ENCODE measurements at places on chromosomes 7 and 10.

DNA sequence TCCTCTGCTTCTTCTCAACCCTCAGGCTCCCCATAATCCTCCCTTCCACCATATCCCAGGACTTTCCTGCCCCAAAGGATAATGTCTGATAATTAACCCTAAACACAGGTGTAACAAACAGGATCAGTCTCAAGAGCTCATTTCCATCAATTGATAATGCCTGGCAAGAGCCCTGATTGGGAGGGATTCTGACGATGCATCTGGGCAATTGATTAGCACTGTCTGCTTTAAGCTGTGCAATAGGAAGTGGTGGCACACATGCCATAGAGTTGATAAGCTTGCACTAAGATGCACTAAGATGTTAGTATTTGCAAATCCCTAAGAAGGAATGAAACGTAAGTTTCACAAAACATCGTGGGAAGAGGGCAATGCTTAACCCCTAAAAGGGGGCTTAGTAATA, 27.4 kb upstream of the EGR2 start:
- peak; percentile 51 for DNase-seq

GRCh38 chr10:101467286-101467770, 113.4 kb downstream of the BTRC start:
- peak; percentile 91 for DNase-seq

- DNase-seq = no peak
These were observed 19.7 kb downstream of the RPS24 start for GRCh38 chr10:78053211-78053868.

DNA sequence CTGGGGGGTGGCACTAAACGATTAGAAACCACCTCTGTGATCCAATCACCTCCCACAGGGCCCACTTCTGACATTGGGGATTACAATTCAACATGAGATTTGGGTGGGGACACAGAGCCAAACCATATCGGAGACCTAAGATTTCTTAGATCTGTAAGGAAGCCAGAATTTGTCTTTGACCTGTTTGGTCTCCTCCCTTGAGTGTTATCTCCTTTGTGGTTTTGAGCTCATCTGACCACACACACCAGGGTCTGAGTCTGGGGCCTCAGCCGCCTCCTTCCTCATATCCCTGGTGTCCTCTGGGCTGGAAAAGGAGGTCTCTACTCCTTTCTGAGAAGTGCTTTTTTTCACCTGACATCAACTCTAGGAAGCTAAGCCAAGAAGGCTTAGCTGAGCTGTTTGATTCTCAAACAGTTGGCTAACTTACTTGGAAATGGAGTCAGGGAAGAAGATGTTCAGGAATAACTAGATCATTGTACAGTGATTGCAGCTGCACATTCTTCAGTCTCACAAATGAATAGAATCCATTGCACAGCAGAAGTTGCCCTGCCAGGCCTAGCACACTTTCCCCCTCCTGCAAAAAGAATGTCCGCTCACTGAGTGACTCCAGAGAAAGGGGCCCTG, 167.4 kb downstream of the ARHGAP21 start:
- peak; percentile 54 for DNase-seq

DNA sequence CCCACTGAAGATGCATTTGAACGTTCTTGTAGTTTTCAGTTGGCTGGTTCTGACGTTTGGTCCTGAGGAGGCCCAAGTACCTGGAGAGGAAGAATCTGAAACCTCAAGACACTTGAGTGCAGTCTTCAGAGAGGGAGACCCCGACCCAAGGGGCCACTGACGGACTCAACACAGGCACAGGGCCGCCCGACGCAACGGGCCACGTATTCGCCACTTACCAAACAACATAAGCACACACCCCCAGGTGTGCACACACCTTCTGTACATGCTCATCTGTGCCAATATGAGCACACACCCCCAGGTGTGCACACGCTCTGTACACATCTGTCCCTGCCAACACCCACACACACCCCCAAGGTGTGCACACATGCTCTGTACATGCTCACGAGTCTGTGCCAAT, 68.5 kb downstream of the DIP2C start:
- DNase-seq = no peak

GRCh38 chr10:120457431-120458172, 575 bp downstream of the PLPP4 start:
- no peak for DNase-seq

- no peak for DNase-seq
These were observed 967 bp downstream of the ELFN1 start for GRCh38 chr7:1670894-1671593.

- DNase-seq = peak; percentile 43
These were observed 32.0 kb downstream of the ADAP1 start for GRCh38 chr7:922334-923107.

DNA sequence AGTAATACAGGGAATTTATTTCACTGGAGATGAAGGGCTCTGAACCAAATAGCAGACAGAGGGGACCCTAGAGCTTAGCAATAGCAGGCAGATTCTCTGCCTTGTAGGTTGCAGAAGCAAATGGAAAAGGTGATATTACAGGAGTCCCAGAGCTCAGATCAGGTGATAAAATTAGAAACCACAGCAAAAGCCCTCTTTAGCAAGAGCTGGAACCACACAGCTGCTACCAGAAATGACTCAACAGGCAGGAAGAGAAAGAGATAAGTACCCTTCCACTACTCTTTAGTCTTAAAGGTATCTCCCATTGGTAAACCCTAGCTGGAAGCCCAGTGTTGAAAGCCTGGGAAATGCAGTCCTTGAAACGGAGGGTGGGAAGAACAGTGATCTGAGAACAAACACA, 535.6 kb upstream of the GHITM start:
- DNase-seq = peak; percentile 1

DNA sequence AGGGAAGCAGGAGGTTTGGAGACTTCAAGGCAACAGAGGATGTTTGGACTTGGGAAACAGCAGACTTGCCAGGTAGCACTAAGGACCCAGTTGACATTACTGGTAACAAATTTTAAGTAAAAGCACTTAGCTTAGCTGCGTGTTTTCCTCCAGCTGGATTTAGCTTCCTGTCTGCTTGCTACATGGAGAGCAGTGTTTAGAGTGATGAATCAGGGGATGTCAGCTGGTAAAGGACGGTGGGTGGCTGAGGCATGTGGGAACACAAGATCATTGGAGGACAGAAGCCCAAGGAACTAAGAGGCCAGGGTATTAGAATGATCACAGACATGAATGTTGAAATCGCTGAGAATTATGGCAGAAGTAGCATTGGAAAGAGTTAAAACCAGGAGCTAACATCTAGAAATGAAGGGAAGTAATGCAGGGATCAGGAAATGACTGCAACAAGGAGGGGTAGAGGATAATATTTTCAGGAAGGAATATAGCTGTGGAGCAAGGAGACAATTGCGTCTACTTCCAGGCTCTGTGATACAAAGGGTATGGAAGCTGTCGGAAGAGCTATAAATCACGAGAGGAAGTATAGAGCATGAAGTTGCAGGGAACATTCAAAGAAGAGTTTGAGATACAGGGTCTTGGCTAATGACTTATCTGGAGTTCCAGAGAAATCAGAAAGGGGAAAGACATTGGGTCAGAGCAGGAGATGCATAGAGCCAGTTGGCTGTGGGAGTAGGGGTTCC, 34.4 kb downstream of the CALD1 start:
- DNase-seq = no peak

GRCh38 chr10:10780746-10781145, 236.9 kb upstream of the CELF2 start:
- DNase-seq = no peak

- DNase-seq = no peak
These were observed 96.3 kb downstream of the CPED1 start for GRCh38 chr7:121084748-121085336.

DNA sequence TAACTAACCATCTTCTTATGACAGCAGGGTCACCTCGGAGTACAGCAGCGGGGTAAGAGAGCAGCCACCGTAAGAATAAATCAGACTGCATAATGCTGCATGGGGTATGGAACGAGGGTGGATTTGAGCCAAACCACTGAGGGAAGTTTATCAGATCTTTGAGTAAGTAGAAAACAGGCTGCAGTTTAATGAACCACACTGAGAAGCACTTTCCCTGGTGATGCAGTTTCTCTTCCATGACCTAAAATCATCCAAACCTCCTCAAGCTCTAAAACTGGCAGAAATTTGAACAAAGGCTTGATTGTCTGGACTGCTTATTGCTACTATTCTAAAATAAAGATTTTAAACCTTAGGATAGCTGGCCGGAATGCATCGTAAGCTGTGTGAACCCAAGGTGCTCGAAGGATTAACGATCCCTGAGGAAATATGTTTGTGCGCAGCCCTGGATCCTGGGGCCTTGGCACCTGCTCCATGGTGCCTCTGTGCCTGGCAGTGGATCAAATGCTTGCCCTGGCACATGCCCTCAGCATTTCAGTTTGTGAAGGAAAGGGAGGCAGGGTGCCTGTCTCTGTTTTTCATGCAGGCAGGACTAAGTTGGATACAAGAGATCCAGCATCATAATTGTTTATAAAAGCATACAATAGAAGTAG, 322.7 kb downstream of the LHFPL3 start:
- peak; percentile 48 for DNase-seq

DNA sequence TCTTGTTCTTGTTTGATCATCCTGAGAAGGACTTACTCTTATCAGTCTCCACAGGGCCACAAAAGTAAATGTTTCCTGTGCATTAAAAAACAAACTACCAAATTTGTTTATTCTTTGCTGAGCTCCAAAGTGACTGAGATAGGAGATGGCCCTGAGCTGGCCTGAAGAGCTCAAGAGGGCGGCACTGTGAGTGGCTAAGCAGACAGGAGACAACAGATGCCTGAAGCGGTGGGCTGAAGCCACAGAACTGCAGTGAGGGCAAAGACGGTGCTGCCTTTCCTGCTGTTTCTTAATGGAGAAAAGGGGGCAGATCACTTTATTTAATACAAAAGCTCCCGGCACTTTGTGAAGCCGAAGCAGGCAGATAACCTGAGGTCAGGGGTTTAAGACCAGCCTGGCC, 379.6 kb downstream of the ARL4A start:
- peak; percentile 3 for DNase-seq

- peak; percentile 36 for DNase-seq
These were observed 208.8 kb downstream of the KCNMA1 start for GRCh38 chr10:77428691-77429395.

DNA sequence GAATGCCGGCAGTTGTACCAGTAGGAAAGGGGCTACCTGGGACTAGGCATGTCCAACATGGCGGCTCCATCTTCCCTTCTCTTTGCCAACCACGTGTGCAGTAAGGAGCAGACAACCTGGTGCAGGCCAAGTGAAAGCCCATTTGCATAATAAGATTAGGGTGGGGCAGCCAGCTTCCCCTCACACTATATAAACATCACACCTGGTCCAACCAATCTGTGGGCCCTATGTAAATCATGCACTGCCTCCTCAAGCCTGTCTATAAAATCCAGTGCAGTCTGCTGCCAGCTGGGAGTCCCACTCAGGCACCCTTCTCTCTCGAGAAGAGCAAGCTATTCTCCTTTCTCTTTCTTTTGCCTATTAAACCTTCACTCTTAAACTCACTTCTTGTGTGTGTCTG, 429.3 kb downstream of the CALN1 start:
- DNase-seq = no peak

- no peak for DNase-seq
These were observed 110.0 kb upstream of the SHH start for GRCh38 chr7:155922067-155922816.

DNA sequence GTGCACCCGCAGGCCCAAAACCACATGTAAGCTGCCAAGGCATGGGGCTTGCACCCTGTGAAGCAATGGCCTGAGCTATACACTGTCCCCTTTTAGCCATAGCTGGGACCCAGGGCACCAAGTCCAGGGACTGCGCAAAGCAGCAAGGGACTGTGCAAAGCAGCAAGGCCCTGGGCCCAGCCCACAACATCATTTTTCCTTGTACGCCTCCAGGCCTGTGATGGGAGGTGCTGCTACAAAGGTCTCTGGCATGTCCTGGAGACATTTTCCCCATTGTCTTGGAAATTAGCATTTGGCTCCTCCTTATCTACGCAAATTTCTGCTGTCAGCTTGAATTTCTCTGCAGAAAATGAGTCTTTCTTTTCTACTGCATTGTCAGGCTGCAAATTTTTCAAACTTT, 24.8 kb downstream of the ARHGAP19 start:
- DNase-seq = no peak

DNA sequence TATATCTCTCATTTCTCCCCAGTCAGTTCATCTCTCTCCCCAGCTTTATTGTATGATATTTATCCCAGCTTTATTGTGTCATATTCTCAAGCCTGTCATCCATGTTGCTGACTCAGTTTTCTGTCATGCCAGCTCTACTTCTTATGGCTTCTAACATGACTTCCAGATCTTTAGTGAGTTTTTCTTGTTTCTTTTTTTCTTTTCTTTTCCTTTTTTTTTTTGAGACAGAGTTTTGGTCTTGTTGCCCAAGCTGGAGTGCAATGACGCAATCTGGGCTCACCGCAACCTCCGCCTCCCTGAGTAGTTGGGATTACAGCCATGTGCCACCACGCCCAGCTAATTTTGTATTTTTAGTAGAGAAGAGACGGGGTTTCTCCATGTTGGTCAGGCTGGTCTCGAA, 28.7 kb upstream of the CALU start:
- no peak for DNase-seq

DNA sequence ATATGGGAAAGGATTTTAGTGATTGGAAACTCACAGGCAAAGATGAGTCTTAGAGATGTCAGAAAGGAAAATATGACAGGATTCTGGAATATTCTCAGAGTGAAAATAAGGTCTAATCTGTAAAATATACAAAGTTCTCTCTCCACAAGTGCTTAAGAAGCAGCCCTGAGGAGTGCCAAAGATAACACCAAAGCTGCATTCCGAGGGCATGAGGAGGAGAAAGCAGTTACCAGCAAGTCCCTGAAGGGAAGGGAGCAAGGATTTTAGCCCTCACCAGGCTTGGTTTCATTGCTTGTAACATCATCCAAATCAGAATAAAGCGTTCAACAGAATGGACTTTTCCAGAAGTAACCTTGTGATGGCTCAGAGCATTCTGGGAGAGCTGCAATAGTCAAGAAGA, 31.4 kb upstream of the DLX6 start:
- no peak for DNase-seq

GRCh38 chr10:43981232-43981631, 332.6 kb upstream of the ZNF32 start:
- DNase-seq = peak; percentile 45

DNA sequence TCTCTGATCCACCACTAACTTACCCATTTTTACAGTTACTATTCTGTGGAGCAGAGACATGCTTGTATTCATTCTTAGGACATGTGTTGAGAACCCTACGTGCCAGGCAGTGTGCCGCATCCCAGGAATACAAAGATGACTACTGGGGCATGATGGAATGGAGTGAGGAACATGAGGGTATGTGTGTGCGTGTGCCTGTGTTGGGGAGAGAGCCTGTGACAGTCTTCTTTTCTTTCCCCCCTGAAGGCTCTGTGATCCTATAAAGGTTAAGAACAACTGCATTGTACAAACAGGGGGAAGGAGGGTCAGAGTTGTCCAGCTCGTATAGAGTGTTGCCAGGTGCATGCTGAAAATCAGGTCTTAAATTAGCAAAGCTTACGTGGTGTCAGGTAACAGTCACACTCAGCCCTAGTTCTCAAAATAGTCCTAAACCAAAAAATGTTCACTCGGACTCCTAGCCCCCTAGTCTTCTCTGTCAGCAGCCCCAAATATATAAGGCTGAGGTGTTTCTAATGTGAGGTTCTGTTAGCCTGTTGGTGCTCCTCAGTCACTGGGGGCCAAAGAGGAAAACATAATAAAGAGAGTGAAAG, 161.9 kb downstream of the CELF2 start:
- no peak for DNase-seq

GRCh38 chr10:54799506-54799905, 1.5 kb downstream of the PCDH15 start:
- no peak for DNase-seq

Measured in hematopoietic multipotent progenitor cell treated with erythropoietin and hydrocortisone succinate and interleukin-3 and kit ligand, for 4 days (in vitro differentiated cells).